ENCODE measurements at places on chromosomes 11 and 22.

DNA sequence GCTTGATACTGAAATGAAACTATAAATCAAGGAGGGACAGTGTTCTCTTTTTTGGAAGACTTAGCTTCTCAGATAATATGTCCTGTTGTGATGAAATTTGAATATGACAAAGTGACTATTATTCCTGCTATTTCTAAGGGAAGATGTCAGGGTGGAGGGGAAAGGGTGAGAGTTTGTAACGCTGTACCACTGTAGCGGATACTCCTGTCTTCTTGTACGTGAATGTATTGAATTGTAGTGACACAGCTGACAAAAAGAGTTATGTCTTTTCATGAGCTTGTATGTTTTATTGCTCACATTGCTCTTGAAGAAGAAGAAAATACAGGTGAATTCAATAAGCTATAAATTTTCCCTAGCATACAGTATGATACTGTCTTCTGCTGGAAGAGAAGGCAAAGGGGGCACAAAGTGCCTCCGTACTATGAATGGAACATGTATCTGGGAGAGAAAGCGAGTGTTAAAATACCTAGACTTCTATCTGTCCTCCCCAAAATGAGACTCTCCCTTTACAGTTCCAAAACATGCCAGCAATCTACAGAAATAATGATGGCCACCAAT, 538.5 kb upstream of the LRRC4C start:
- DNase-seq: no peak

DNA sequence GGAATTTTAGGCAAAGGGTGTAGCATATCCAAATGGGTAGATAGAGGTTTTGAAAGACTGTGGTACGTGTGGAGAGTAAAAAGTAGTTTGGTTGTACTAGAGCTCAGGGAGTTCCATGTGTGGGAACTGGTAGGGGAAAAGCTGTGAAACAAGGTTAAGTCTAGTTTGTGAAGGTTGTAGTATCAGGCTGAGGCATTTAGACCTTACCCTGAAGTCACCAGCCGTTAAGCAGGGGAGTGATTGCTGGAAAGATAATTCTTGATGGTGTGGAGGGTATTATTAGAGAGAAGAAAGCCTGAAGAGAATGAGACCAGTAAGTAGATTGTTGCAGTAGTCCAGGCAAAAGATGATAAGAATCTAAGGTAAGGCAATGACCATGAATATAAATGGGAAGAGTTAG, 68.0 kb downstream of the RNF169 start:
- no peak for DNase-seq

DNA sequence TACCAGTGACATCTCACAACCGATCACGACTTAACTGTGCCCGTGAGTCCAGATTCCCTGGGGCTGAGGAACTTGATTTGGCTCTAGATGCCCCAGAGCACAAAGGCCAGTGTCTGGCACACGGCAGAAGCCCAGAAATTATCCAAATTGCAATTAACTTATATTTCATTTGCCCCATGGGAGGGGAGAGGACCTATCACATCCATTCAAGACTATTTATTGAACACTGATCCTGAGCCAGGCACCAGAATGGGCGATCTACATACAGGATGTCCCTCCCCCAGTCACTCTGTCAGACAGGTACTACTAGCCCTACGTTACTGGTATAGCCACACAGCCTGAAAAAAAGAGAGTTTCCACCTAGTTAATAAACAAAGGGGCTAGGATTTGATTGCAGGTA, 5.1 kb downstream of the DNAL4 start:
- DNase-seq: no peak

DNA sequence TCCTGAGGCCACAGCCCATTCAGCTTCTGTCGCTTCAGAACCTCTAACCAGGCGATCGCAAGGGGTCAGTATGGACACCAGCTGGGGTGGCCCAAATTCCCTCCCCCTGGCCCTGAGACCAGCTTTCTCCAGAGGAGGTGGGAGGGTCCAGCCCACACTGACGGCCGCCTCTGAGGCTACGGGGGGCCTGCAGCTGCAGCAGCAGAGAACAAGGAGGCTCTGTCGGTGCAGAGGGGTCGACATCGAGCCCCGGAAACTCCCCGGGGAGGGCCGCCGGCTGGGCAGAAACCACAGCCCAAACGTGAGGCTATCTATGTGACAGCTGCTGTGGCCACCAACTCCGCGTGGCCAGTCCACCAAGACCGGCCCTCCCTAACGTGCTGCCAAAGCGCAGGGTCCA, 40.8 kb downstream of the ELFN2 start:
- DNase-seq: no peak

Measured in pancreas (tissue), 10 donors.